ENCODE measurements at places on chromosomes 7 and 10.

DNA sequence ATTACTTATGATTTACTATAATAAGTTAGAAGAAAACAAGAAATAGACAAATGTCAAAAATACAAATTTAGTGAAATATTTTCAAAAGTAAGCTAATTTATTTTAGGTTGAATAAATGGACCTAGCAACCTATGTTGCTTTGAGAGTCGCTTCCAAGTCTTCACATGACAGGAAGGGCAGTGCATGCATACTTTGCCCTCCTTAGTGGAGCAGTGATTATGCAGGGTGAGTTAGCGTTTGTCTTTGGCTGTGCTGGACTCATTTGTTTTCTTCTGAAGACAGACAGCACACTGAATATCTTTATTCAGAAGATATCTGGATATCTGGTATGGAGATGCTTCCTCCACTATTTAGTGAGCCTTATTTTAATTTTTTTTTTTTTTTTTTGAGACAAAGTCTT, 102.5 kb downstream of the SRI start:
- no peak for DNase-seq

DNA sequence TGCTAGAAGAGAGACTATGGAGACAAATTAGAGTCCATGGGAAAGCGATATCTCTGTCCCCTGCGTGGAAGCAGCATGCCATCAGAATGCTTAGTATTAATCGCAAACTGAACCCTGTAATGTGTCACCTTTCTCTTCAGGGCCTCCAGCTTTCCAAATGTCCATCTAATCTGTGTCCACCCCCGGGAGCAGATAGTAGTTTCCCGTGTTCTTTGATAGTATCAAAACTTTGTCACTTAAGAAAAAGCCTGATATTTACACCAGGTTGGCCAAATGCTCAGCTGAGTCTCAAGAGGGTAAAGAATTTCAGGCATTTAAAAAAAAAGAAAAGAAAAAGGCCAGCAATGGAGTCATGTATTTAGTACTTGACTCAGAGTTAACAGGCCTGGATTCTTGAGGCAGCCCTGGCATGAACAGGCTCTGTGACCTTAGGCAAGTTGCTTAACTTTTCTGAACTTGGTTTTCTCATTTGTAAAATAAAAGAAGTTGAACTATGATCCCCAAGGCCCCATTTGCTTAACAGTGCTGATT, 10.4 kb upstream of the GSAP start:
- no peak for DNase-seq

- no peak for DNase-seq
These were observed 7.3 kb downstream of the LRRN3 start for GRCh38 chr7:111098011-111098925.

DNA sequence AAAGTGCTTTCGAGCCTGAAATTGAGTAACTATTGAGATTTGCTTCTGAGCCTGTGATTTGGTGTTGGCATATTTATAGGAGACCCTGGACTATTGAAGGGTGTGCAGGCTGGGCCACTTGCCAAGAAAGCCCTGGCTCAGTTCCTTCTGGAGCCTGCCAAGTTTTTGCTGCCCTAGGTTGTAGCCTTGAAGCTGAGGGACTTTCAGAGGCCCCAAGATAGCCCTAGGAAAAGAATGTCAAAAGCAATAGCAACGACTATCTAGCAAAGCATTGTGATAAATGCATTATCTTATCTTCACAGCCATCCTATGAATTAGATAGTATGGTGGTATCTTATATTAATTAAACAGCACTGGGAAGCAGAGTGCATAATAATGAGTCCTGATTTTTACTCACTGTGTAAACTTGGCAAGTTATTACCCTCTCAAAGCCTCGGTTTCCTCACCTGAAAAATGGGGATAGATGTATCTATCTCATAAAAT, 473.7 kb upstream of the PODXL start:
- DNase-seq, result no peak

- DNase-seq, result no peak
These were observed 13.1 kb downstream of the CNPY1 start for GRCh38 chr7:155533120-155533826.

DNA sequence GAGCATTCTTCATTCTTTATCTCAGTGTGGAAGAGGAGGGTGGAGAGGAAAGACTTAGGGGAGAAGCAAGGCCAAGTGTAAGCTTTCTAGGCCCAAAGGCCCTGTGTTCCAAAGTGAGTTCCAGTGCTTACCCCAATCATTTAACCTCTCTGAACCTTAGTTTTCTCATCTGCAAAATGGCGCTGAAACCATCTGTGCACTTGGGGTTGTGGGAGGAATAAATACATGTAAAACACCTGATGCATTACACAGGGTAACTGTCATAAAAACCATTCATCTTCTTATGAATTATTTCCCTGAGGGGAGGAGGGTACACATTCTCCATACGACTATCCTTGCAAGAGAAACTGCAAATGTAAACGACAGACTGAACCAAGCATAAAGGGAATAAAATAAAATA, 19.0 kb downstream of the PIK3AP1 start:
- no peak for DNase-seq

All from activated naive CD4-positive, alpha-beta T cell (primary cell).